ENCODE measurements at places on chromosomes 5 and 9.

DNA sequence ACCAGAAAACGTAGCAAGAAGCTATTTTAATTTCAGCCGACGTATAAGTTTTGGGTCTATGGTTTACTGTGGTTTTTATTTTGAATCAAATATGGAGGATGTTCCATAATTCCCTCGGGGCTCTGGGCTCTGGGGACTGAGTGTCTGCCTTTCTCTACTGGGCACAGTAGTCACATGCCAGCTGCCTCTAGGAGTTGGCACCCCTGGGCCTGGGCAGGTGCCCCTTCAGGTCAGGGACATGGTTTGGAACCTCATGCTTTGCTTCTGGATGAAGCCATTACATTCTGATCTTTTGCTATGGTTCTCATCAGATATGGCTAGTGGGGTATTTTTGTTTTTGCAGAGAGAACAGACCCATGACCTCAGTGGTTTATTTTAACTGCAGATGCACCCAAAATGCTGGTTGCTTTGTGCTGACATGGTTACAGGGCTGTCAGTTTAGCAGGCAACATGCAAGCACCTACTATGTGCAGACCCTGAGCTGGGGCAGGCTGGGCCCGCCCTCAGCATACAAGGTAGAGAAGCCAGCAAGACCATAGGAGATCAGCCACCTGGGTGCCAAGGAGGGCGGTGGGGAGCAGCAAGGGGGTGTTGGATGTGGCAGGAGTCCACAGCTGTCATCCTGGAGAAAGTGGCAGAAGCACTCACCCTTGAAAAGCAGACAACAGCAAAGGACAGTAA lies 54.5 kb upstream of the PSD2 start:
- DNase-seq: peak; percentile 16

- DNase-seq: no peak
Measured at GRCh38 chr5:73214306-73214705, 41.3 kb downstream of the TMEM174 start.

- no peak for DNase-seq
Measured at GRCh38 chr9:94554078-94554438, 825 bp upstream of the PCAT7 start.

- DNase-seq: no peak
Measured at GRCh38 chr9:99178912-99179872, 42.5 kb downstream of the ALG2 start.

- no peak for DNase-seq
Measured at GRCh38 chr5:2841208-2841607, 89.7 kb upstream of the IRX2 start.

- DNase-seq: no peak
Measured at GRCh38 chr5:18461766-18462165, 827.5 kb downstream of the TAF11L14 start.

DNA sequence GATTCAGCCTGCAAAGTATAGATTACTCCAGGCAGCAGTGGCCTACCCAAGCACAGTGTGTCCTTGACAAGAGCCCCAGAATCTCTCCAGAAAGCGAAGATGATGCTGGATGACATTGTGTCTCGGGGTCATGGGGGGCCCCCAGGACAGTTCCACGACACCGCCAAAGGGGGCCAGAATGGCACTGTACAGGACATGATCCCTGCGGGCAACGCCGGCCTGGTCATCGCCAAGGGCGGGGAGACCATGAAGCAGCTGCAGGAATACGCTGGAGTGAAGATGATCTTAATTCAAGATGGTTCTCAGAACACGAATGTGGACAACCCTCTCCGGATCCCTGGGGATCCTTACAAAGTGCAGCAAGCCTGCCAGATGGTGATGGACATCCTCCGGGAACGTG lies 107.0 kb upstream of the MTAP start:
- DNase-seq: no peak

DNA sequence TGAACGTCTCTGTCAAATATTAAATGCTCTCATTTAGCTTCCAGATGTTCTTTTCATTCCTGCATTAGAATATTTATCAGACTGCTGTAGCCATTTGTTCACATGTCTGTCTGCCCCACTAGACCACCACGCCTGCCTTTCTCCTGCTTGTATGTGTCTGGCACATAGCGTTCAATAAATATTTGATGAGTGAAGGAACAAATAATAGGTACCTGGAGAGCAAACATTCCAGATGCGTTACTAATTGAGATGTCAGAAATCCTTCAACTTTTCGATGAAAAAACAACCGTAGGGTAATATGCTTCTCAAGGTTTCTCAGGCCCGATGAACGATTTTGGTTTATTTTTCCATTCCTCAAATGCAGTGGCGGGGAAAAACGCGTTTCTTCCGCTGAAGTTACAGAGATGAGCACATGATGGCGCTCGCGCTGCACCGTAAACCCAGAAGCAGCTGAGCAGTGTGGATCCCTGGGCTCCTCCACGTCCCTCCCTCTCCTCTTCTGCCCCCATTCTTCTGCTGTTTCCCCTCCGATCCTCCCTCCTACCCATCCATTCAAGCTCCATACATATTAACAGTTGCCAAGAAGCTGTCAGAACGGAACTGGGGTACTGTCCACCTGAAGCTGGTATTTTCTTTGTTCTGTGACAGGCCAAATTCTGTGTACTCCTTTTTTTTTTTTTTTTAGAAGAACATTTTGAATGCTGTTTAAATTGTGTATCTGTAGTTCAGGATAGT lies 245.4 kb downstream of the MPDZ start:
- peak; percentile 64 for DNase-seq

- DNase-seq: no peak
Measured at GRCh38 chr5:22896152-22896551, 43.0 kb upstream of the CDH12 start.

- no peak for DNase-seq
Measured at GRCh38 chr5:138803935-138804334, 50.7 kb downstream of the CTNNA1 start.

DNA sequence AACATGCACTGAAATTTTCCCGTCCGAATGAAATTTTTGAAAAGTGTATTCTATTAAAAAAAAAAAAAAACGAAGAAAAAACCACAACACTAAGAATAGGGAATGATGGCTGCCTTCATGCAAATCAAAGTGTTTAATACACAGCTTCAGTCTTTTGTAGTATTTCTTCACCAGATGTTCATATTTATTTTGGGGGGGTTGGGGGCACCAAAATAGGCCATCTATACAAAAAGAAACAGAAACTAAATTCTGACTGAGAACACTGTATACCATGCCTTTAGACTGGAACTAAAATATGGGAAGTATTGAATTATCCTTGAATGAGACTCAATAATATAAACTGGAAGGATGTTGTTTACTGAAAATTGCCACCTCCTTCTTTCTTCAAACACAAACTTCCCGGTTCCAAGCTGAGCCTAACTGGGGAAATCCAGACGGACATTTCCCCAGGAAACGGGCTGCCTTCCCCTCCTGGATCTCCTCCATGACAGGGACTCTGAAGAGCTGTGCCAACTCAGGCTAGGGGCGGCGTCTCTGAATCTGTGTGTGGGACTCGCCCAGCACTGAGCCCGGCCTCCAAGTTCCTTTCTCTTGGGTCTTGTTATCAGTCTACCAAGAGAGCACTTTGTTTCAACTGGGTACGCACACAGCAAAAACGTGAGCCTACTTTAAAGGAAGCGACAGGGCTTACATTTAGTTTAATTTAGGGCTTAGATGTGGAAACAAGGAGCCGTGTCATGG lies 511.3 kb upstream of the ADAMTS16 start:
- DNase-seq: no peak

DNA sequence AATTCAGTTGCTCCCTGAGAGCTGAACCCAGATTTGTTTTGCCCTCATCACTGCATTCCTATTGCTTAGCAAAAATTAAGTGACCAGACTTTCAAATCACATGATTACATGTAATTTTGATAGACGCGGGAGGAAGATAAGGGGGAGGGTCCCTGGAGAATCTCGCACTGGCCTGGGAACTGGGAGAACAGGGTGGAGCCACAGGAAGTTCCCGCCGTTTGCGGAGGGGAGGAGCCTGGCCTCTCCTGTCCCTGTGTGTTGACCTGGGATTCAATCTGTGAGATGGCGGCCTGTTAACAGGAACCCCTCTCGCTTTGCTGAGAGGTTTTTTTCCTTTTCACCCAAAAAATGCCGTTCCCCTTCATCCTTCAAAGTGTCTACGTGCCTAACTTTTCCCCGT lies 142.9 kb upstream of the OR13F1 start:
- DNase-seq: no peak

DNA sequence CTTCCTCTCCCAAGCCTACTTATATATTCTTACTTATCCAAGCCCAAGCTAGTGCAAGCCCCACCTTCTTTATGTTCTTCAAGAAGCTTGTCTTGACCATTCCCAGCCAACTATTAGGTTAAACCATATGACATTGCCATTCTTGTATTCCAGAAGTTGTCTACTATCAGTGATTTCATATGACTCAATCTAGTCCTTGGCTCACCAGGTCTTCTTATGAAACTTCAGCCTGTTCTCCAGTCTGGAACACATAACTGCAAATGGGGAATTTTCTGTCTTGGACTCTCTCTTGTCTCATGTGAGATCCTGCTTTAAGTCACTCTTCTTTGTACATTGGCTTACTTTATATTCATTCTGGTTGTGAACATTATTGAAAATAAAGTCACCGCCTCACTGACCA lies 130.7 kb downstream of the TTLL11 start:
- no peak for DNase-seq

DNA sequence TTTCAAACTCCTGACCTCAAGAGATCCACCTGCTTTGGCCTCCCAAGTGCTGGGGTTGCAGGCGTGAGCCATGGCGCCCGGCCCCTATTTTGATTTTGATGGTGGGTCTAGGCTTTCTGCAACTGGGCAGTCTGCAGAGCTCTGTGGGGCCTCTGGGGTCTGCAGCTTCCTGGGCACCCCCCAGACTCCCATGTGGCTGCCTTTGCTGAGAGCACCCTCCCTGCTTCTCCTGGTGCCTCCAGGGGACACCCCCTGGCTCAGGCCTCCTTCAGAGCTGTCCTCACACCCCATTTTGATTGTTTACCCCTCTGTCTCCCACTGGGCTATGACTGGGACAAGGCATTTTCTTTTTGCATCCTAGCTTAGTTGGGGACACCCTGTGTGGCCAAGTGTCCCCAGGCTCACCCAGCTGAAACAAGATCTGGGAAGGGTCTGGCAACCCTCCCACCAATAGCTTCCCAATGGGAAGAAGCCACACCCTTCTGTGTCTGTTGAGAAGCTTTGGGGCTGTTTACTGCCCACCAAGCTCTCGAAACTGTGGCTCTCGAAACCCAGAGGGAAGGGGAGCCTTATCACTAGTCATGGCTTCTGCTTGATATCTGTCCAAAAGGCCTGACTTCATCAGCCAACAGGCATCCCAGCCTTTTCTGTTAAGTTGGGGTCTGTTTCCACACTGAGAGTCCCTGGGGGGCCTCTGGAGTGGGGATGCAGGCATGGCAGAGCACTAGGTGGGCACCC lies 204.4 kb upstream of the IER5L start:
- no peak for DNase-seq

GRCh38 chr9:113912816-113913215 lies 36.7 kb downstream of the ZNF618 start:
- DNase-seq: no peak

DNA sequence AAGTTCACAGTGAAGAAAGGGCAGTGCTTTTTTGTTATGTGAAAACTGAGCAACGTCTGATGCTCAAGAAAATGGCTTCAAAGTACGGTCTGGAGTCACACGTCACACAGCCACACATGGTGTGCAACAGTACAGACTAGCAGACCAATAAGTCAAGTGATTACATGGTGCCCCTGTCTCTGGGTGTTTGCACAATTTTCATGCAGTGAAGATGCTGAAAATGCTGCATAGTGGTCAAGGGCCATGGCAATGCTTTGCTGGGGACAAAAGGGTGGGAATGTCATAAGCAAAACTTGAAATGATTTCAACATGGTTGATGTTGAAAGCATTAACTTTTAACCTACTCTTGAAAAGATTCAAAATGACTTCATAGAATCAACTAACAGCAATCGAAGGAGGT lies 231.2 kb downstream of the EBF1 start:
- DNase-seq: no peak

DNA sequence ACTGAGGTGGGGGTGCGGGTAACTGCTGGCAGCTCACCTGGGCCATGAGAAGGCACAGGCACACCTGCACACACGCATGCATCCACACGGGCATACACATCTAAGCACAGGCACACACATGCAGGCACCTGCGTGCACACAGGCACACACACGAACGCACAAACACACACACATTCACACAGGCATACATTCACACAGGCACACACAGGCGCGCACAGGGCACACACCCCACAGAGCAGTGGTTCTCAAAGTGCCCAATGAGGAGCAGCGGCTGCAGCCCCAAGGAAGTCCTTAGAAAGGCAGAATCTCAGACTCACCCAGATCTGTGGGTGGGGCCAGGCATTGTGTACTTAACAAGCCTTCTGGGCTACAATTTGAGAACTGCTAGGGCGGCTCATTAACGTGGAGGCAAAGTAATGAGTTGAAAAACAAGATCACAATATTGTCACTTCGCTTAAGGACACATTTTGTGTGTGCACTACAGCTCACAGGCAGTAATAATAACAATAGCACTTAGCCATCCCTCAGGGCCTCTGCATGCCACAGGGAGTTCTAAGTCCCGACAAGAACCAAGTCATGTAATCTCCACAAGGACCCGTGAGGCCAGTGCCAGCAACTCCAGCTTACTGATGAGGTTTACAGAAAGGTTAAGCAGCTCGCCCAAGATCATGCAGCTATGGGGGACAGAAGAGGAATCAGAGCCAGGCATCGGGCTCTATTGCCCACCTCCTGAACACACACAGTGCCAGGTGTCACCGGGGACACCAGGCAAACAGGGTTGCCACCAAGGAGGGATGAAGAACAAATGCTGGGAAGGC lies 91.6 kb downstream of the ROR2 start:
- no peak for DNase-seq

DNA sequence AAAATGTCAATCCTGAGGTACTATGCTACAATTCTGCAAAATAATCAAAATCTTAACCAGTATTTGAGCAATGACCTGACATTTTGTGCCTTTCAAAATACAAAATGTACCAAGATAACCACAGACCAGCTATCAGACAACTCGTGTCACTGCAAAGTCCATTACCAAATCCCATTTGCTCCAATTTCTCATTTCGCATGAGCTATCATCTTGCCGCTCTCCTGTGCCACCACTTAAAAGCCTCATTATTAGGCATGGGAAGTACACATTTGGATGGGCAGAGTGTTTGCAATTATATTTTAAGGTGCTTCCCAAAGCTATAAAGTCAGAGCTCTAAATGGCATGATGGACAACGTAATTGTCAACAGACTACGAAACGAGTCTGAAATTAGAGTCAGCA lies 205.2 kb downstream of the AGTPBP1 start:
- no peak for DNase-seq

DNA sequence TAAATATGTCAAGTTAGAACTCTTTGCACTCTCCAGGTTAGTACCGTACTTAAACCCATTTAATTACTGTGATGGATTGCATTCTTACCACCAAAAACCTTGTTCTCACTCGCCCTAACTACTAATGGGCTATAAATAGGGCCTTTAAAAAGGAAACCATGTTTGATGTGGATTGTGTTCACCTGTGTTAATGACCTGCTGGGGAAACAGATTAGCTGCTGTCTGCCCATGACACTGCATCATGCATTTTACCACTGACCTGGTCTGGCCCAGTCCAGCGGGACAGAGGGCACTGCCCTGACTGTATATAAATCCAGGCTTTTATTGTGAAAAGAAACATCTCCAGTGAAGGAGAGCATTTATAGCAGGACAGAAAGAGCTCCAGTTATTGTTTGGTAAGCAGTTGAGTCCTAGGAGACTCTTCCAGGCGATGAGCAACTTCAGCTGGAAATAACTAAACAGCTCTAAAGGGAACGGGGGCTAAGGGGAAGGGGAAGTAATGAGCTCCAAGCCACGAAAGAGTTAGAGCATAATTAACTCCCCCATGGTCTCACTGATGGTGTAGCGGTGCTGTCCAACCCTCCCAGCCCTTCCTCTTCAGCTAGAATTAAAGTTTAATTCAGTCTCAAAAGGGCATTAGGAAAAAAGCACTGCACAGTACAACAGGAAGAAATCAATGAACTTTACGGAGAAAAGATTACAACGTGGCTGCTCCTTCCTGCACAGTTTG lies 303.1 kb downstream of the ENC1 start:
- no peak for DNase-seq
